Fibroblast of lung (primary cell): ENCODE measurements at places on chromosomes 3 and 15. TPM values are rescaled to one million over a fixed set of nuclear protein-coding genes. Genes with fewer than 3 reads are reported as not detected.
A peak's percentile ranks its signal among the peaks of the same experiment; 100 is the strongest.

Gene CCDC14
- 29.4 and 35.2 TPM in 2 replicates for polyA plus RNA-seq

Gene SLC2A2
- polyA plus RNA-seq: not detected in 2 replicates

Gene CDC25A
- polyA plus RNA-seq: 3.1 and 6.1 TPM in 2 replicates

Gene SLC9C1
- polyA plus RNA-seq: not detected in 2 replicates

Gene GOLGA8T
- 0.03 TPM in 1 of 2 replicates, not detected in the other for polyA plus RNA-seq

Gene MBD4
- 24.6 and 27.4 TPM in 2 replicates for polyA plus RNA-seq

Gene BNIP2
- polyA plus RNA-seq: 83.4 and 93.2 TPM in 2 replicates

Gene CSTA
- polyA plus RNA-seq: 0.61 and 1.1 TPM in 2 replicates

Gene GNAT1
- not detected in 2 replicates for polyA plus RNA-seq

Gene CASR
- polyA plus RNA-seq: not detected in 2 replicates

Gene ADGRG7
- not detected in 2 replicates for polyA plus RNA-seq

Gene MUSTN1
- 3.2 TPM in 1 of 2 replicates, not detected in the other for polyA plus RNA-seq

Gene CFAP161
- not detected in 2 replicates for polyA plus RNA-seq

Gene SLC22A13
- polyA plus RNA-seq: 0.05 and 0.06 TPM in 2 replicates

GRCh38 chr15:90812171-90812957, 56.0 kb upstream of the FURIN start:
- DNase-seq: no peak

DNA sequence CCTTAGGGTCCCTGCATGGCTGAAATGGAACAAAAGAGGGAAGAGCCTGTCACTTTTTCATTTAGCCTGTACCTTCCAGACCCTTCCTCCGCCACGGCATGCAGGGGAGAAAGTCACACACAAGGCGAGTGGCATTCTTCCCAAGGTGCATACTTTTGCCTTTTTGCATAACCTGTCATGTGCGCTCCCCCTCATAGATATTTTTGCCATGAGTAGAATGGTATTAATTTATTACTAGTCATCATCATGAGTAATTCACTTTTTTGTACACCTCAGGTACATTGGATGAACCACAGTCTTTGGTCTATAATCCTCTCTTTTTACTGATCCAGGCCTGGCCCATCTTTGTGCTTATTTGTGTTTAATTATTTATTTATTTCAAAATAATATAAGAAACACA, 8.9 kb upstream of the BUB1B start:
- DNase-seq: no peak

DNA sequence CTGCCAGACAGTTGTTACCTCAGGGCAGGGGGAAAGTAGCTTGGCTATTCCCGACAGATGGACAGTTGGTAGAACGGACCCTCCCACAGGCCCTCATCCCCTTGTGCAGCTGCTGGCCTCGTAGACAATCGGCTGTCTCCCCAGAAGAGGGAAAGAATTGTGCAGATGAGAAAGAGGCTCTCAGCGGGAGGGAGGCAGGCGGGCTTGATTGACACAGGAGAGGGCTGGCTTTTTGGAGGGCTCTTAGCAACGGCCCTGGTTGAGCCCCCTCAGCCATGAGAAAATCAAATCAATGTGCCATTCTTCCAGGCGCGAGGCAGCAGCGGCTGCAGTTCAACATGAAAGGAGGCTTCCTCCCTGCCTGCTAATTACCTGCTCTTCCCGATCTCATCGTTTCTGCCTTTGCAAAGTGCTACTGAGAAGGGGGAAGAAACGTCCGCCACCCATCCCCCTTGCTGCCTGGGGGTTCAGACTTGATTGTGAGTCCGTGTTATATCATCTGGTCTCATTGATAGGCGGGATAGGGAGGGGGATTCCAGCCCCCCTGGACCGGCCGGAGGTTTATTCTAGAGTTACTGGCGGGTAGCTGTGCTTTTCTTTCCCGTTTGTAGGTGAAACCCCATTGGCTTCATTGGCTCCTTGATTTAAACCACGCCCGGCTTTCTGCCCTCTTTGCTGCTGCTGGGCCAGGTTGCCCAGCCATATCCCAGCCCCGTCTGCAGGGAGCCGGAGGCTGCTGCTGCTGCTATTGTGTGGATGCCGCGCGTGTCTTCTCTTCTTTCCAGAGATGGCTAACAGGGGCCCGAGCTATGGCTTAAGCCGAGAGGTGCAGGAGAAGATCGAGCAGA, at the start of gene TAGLN3:
TAGLN3 (plus strand) TSS at position 287 of the 848 bp plus-strand sequence; CDS start at position 788, 501 bp downstream.
- no peak for DNase-seq

DNA sequence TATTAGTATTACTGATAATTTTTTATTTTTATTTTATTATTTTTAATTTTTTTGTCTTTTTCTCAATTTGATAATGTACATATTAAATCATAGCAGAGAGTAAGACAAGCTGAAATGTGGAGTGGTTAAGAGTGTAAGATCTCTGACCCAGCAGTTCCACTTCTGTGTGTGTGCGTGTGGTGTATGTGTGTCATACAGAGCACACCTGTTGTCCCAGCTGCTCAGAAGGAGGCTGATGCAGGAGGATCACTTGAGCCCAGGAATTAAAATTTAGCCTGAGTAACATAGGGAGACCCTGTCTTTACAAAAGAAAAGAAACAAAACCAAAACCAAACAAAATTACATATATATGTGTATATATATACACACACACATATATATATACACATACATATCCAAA, 1.4 kb upstream of the CIDEC start:
- DNase-seq: no peak

GRCh38 chr15:59051873-59052861, 52.8 kb upstream of the CCNB2 start:
- no peak for DNase-seq

- DNase-seq: no peak
Measured at GRCh38 chr3:106277731-106278130, 408.9 kb upstream of the CBLB start.

DNA sequence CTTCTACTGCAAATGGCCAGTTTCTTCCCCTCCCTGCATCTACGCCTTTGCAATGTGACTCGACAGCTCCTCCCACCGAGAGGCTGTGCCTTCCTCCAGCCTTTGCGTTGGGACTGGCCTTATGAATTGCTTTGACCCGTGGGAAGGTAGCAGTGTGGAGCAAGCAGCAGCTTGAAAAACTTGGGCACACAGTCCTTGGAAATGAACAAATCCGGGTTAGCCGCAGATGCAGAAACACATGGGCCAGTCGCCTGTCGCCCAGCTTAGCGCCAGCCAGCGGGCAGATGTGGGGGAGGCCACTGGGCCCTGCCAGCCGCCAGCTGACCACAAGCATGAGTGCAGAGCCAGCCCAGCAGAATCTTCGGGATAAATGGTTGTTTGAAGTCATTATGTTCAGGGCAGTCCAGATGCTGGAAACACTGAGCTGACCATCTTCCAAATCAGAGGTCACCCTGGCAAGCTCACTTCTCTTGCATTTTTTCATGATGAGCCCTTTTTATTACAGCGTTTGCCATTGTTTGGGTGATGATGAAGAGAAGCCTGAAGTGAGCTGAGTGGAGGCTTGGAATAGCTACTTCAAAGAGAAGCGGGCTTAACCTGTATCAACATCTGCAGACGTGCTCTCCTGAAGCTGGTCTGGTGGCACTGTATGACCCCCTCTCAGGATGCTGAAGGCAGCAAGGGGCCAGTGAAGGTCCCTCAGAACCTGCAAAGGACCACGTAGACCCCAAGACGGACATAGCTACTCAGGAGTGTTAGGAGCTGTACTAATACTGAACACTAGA, 9.8 kb downstream of the SELENOS start:
- peak; percentile 85 for DNase-seq

DNA sequence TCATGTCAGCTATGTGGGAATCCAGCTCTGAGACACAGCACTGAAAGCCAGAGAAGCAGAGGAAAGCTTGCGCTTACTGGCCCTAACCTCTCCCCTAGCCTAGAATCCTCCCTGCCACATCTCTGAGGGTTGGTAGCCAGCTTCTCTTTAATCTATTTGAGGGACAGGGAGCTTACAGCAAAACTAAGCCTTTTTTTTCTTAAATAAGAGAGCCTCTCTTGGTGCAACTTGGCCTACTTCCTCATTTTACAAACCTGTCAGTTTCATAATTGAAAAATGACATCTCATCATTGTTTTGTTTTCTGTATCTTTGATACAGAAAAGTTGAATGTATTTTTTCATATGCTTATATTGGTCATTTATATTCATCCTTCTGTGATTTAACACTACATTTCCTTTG, 193.9 kb downstream of the ZNF621 start:
- DNase-seq: no peak

GRCh38 chr15:80418892-80419537, 14.8 kb downstream of the ARNT2 start:
- DNase-seq: peak; percentile 62

- no peak for DNase-seq
Measured at GRCh38 chr3:32095431-32095830, 11.0 kb upstream of the GPD1L start.

GRCh38 chr3:33751336-33751735, 33.3 kb upstream of the CLASP2 start:
- peak; percentile 3 for DNase-seq

- no peak for DNase-seq
Measured at GRCh38 chr3:60309539-60310268, 941.5 kb downstream of the FHIT start.

DNA sequence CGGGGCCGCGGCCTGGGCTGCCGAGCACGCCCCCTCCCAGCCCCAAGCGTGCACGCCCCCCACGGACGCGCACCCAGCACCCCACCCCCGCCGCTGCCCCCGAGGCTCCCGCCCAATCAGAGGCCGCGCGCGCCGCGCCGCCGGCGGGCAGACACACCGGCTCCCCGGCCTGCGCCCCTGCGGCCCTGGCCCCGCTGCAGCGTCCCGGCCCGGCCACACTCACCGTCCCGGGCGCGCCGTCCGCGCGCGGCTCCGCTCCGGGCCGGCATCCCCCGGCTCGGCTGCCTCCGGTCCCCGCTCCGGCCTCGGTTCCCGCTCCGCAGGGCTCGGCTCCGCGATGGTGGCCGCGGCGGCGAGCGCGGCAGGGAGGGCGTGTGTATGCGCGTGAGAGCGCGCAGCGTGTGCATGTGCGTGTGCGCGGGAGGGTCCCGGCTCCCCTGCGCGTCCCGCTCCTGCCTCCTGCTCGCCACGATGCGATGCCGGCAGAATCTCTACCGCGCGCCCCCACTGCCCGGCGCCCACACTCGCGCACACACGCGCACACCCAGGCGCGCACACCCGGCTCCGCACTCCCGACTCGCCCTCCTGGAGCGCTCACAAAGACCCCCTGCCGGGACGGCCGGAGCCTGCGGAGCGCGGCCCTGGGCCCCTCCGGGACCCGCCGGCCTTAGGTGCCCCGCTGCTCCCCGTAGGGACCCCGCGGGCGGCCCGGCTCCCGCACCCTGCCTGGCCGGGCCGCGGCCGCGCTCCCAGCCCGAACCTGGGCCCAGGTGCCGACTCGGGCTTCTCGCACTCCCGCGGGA, 186.5 kb upstream of the LINGO1 start:
- DNase-seq: no peak

GRCh38 chr15:52787123-52787503, 3.0 kb downstream of the ONECUT1 start:
- DNase-seq: no peak

DNA sequence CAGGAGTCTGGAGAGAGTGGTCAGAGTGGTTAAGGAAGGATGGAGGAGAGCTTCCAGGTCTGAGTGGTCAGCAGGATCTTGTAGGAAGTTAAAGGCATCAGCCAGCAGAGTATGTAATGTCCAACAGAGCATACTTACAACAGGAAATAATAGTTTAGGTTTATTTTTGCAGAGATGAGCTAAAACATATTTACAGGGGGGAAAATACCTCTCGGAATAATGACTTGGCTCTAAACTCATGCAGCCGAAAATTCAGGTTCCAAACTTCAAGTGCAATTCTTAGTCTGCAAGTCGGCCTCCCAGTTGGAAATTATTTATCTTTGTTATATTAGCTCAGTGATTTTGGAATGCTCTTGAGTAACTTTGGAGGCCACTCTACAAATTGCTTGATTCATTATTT, 385.0 kb upstream of the C2CD4B start:
- DNase-seq: no peak

DNA sequence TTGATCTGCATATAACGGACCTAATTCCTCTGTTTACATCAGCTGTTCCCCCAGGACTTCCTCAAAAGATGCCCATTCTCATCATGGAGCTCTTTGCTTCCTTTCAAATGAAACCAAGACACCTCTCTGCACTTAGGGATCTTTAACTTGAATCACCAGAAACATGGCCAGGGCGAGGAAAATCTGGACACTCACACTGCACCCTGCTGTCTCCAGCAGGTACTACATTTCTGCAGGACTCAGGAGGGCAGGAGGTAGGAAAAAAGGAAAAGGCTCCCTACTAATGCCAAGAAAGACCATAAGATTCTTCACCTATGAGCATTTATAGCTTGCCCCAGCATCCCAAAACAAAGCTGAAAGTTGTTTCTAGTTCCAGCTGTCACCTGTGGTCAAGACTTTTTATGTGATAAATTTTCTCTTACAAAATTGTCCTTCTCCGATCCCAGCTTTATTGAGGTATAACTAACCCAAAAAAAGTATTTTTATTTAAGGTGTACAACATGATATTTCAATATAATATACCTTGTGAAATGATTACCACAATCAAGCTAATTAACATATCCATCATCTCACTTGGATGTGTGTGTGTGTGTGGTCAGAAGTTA, 87.3 kb upstream of the C15orf61 start:
- peak; percentile 41 for DNase-seq
